Neural crest cell (in vitro differentiated cells): ENCODE measurements at places on chromosomes 3 and 15. TPM values are rescaled to one million over a fixed set of nuclear protein-coding genes. Genes with fewer than 3 reads are reported as not detected.

The EIF4E3 gene
- 8.9 TPM in 2 replicates for total RNA-seq

DNA sequence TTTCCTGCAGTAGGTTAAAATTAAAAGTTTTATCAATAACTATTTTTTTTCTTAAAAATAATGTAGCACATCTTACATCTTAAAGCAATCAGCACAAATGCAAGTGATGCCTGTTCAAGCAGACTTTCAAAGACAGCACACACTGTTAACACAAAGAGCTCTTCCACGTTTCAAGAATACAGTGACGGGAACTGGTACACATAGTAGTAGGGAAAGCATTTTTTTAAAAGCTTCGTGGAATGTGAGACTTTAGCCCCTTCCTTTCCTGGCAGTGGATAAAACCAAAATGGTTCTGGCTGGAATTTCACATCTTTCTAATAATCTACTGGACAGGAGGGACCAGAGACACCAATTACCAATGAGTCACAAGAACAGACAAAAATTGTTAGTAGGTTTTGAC, 33.5 kb upstream of the SLC2A2 start:
- H3K27ac ChIP-seq = no peak overlapping the region
- DNase-seq = no peak
- peaks cover 16% of the 10 kb centered on the region for H3K36me3 ChIP-seq
- H3K4me1 ChIP-seq = no peaks in the 10 kb centered on the region
- H3K4me3 ChIP-seq = no peak overlapping the region

DNA sequence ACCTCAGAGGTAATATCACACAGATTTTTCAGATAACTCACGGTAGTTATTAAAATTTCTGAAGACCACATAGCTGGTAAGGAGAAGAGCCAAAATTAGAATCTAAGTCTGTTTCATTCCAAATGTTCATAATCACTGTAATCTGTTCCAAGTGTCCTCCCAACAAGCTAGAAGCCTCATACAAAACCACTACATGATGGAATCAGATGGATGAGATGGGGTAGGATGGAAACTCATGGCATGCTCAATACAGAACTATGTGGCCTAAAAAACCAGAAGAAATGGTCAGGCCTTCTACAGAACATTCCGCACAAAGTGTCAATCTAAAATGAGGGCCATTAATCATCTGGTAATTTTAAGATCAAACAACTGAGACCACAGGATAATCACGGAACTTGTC, 91.8 kb downstream of the THBS1 start:
- H3K4me3 ChIP-seq = no peak overlapping the region
- no peaks in the 10 kb centered on the region for H3K27me3 ChIP-seq
- DNase-seq = no peak
- H3K4me1 ChIP-seq = no peaks in the 10 kb centered on the region

The UROC1 gene
- not detected in 2 replicates for total RNA-seq

- H3K4me3 ChIP-seq = peak overlapping the region; percentile 95
- H3K27me3 ChIP-seq = no peaks in the 10 kb centered on the region
- no peak for DNase-seq
- no peaks in the 10 kb centered on the region for H3K36me3 ChIP-seq
Measured at GRCh38 chr3:129441782-129442181, 1.8 kb downstream of the IFT122 start.

DNA sequence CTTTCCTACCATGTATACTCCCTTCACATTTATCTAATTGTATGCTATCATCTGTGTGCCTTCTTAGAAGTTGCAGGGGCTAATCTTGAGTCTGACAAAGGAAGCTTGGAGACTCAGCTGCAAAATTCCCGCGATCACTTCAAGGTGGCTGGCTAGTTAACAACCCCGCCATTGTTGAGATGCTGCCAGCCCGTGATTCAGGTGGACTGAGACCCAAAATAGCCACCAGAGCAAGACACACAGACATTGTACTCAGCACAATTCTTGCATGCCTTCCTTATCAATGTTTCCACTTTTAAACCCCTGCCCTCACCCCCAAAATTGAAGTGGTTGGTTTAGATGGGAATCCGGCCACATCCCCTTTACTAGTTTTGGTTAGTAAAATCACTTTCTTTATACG, 225.8 kb upstream of the ZNF717 start:
- no peaks in the 10 kb centered on the region for H3K36me3 ChIP-seq
- H3K4me1 ChIP-seq = no peaks in the 10 kb centered on the region
- H3K27ac ChIP-seq = no peak overlapping the region
- no peak overlapping the region for H3K4me3 ChIP-seq
- DNase-seq = no peak
- no peaks in the 10 kb centered on the region for H3K27me3 ChIP-seq

GRCh38 chr3:181418233-181418632, 293.5 kb upstream of the SOX2 start:
- H3K27me3 ChIP-seq = no peaks in the 10 kb centered on the region
- H3K27ac ChIP-seq = no peak overlapping the region
- H3K4me3 ChIP-seq = peak overlapping the region; percentile 44
- peaks cover 53% of the 10 kb centered on the region for H3K4me1 ChIP-seq

The TRH gene
- 0.36 and 0.61 TPM in 2 replicates for total RNA-seq

The GOLGA6L10 gene
- total RNA-seq = 3.6 and 3.7 TPM in 2 replicates

- no peaks in the 10 kb centered on the region for H3K27me3 ChIP-seq
- H3K27ac ChIP-seq = no peak overlapping the region
- no peak overlapping the region for H3K4me3 ChIP-seq
Measured at GRCh38 chr15:95442107-95442719, 888.3 kb upstream of the NR2F2 start.

GRCh38 chr3:186053954-186054791, 54.7 kb downstream of the ETV5 start:
- H3K27me3 ChIP-seq = peaks cover 58% of the 10 kb centered on the region
- no peaks in the 10 kb centered on the region for H3K4me1 ChIP-seq
- H3K27ac ChIP-seq = peak overlapping the region; percentile 14
- H3K36me3 ChIP-seq = peaks cover 37% of the 10 kb centered on the region

- peaks cover 5% of the 10 kb centered on the region for H3K4me1 ChIP-seq
- no peaks in the 10 kb centered on the region for H3K27me3 ChIP-seq
Measured at GRCh38 chr3:55202326-55202725, 274.5 kb upstream of the LRTM1 start.

DNA sequence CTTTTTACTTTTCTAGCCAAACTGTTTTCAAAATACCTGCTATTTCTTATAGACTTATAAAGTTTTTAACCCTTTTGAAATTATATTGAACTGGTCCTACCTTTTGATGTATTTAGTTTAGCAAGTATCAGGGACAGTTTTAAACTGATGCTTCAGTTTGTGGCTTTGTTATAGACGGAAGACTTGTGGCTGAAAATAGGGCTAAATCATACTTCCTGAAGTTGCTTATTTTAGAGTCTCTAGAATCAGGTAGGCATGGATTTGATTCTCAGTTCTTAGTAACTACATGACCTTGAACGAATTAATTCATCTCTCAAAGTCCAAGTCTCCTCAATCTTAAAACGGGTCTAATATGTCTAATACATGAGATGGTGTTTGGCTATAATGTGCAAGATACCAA, 322.8 kb downstream of the RAP2B start:
- DNase-seq = no peak
- no peaks in the 10 kb centered on the region for H3K27me3 ChIP-seq
- H3K36me3 ChIP-seq = no peaks in the 10 kb centered on the region
- no peak overlapping the region for H3K4me3 ChIP-seq

GRCh38 chr3:192864941-192865340, 52.7 kb downstream of the MB21D2 start:
- no peak overlapping the region for H3K4me3 ChIP-seq
- peaks cover 3% of the 10 kb centered on the region for H3K36me3 ChIP-seq
- DNase-seq = no peak
- peaks cover 15% of the 10 kb centered on the region for H3K4me1 ChIP-seq
- no peaks in the 10 kb centered on the region for H3K27me3 ChIP-seq

The SLC2A2 gene
- total RNA-seq = not detected in 2 replicates

- H3K27me3 ChIP-seq = peaks cover 11% of the 10 kb centered on the region
- DNase-seq = no peak
- peak overlapping the region; percentile 92 for H3K4me3 ChIP-seq
- no peak overlapping the region for H3K27ac ChIP-seq
Measured at GRCh38 chr3:195906865-195907683, 1.3 kb downstream of the TNK2 start.

DNA sequence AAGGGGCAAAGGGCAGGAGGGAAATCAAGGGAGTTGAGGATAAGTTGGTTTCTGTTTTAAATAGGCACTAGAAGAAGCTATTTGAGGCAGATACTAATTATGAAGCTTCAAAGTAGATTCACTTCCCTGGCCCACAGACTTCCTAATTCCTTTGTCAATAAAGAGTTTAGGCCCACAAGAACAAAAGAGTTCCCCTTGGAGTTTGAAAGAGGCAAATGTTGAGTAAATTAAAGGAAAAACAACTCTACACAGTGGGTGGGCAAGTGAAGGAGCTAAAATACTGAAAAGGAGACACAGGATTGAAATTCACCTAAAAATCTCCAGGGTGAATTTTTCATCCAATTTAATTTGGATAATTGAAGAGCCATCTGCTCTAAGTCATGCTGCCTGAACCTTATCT, 411.7 kb upstream of the RORA start:
- H3K27me3 ChIP-seq = no peaks in the 10 kb centered on the region
- H3K27ac ChIP-seq = no peak overlapping the region
- H3K4me1 ChIP-seq = no peaks in the 10 kb centered on the region
- no peaks in the 10 kb centered on the region for H3K36me3 ChIP-seq

DNA sequence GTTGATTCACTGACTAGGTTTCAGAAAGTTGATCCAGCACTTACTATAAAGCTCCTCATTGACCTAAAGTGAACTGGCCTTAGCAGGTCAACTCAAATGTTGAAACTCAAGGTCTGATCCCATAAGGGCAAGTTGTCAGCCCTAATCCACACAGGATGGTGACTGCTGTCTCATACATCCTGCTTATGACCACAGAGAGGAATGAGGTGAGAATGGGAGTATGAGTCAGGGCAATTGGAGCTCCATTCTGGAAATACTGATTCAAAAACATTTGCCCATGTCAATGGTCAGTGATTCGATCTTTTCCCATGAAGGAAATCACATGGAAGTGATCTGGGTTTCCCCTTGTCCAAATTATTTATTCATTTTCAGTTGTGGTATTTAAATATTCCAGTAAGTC, 78.7 kb downstream of the ZNF385D start:
- H3K4me3 ChIP-seq = no peak overlapping the region
- no peak overlapping the region for H3K27ac ChIP-seq
- H3K27me3 ChIP-seq = no peaks in the 10 kb centered on the region
- no peak for DNase-seq

The GPD1L gene
- total RNA-seq = 6.0 and 7.7 TPM in 2 replicates

DNA sequence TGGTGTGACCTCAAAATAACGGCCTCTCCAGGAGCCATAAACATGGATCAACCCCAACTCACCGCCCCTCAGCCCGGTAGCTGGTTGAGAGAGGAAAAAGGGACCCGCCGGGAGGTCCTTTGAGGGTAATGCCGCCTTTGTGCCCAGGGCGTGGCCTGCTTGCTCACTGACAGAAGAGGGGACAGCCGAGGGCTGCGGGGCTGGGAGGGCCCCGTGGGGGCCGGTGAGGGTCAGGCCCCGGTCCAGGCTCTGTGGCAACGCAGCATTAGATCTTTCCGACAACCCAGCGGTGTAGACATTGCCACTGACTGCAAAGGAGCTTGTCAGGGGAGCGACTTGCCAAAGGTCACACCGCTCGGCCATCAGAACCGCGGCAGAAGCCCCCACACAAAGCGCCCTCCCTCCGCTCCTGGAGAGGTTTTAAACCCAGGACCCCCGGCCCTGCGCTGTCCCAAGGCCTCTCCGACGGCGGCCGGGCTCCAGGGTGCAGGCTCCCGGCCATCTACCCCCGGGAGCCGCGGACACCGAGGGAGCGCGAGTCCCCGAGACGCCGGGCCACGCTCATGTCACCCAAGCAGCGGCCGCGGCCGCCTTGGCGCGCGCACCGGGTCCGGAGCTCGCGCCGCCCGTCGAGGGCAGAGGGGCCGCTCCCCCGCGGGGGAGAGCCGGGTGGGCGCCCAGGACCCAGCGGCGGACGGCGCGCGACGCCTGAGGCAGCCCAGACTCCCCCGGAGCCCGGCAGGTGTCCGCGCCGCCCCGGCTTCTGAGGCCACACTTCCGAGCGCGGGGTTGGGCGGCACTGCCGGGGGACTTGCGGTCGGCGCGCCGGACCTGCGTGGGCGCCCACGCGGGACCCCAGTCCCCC, 975 bp downstream of the PCSK6 start:
- H3K4me1 ChIP-seq = peaks cover 4% of the 10 kb centered on the region
- H3K27ac ChIP-seq = no peak overlapping the region
- no peaks in the 10 kb centered on the region for H3K36me3 ChIP-seq
- peaks cover 58% of the 10 kb centered on the region for H3K27me3 ChIP-seq
- peak overlapping the region; percentile 80 for H3K4me3 ChIP-seq
- DNase-seq = no peak

The ALAS1 gene
- total RNA-seq = 47.8 and 53.0 TPM in 2 replicates

The SERPINI2 gene
- 0.56 and 0.86 TPM in 2 replicates for total RNA-seq

- no peak overlapping the region for H3K4me3 ChIP-seq
- H3K27me3 ChIP-seq = no peaks in the 10 kb centered on the region
- peaks cover 5% of the 10 kb centered on the region for H3K4me1 ChIP-seq
- H3K36me3 ChIP-seq = no peaks in the 10 kb centered on the region
Measured at GRCh38 chr3:24343084-24343783, 151.4 kb downstream of the THRB start.

- no peak overlapping the region for H3K27ac ChIP-seq
- H3K27me3 ChIP-seq = no peaks in the 10 kb centered on the region
- H3K36me3 ChIP-seq = peaks cover 16% of the 10 kb centered on the region
- no peak overlapping the region for H3K4me3 ChIP-seq
Measured at GRCh38 chr3:37301980-37302708, 127.8 kb upstream of the LRRFIP2 start.

GRCh38 chr15:72599855-72600464, 54.5 kb upstream of the GOLGA6B start:
- DNase-seq = peak; percentile 64
- H3K4me1 ChIP-seq = no peaks in the 10 kb centered on the region
- H3K36me3 ChIP-seq = no peaks in the 10 kb centered on the region
- no peak overlapping the region for H3K27ac ChIP-seq
- H3K4me3 ChIP-seq = no peak overlapping the region

- peaks cover 9% of the 10 kb centered on the region for H3K4me1 ChIP-seq
- no peaks in the 10 kb centered on the region for H3K27me3 ChIP-seq
- H3K27ac ChIP-seq = no peak overlapping the region
- no peaks in the 10 kb centered on the region for H3K36me3 ChIP-seq
Measured at GRCh38 chr3:65851827-65852226, 186.9 kb downstream of the MAGI1 start.

DNA sequence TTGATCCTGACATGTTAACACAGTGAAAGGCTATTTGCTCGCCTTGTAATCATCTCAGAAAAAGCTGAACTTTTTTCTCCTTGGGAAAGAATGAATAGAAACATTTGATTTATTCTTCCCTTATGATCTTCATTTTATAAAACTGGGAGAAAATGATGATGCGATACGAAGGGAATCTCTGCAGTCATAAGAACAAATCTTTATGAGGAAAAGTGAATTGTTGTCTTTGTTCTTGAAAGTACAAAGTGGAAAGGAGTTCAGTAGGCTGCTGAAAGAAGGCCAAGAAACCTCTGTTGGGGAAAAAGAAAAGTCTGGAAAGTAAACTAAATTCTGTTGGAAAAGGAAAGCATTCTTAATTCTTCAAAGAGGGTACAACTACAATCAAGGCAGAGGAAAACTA, 248.8 kb downstream of the NSUN3 start:
- no peak overlapping the region for H3K4me3 ChIP-seq
- DNase-seq = no peak
- no peak overlapping the region for H3K27ac ChIP-seq
- H3K36me3 ChIP-seq = no peaks in the 10 kb centered on the region

- peaks cover 55% of the 10 kb centered on the region for H3K4me1 ChIP-seq
- no peak overlapping the region for H3K27ac ChIP-seq
- DNase-seq = no peak
- no peak overlapping the region for H3K4me3 ChIP-seq
- no peaks in the 10 kb centered on the region for H3K36me3 ChIP-seq
Measured at GRCh38 chr3:123692041-123692440, 107.2 kb upstream of the HACD2 start.

The KLHL6 gene
- 0.11 and 0.12 TPM in 2 replicates for total RNA-seq
